Activated T-helper 1 cell treated with Interleukin-2 at 50 U/mL for 16 hours (primary cell): ENCODE measurements at places on chromosomes 1 and 21.

- no peak for DNase-seq
Observed at GRCh38 chr1:231544943-231545592, 16.6 kb downstream of the TSNAX start.

DNA sequence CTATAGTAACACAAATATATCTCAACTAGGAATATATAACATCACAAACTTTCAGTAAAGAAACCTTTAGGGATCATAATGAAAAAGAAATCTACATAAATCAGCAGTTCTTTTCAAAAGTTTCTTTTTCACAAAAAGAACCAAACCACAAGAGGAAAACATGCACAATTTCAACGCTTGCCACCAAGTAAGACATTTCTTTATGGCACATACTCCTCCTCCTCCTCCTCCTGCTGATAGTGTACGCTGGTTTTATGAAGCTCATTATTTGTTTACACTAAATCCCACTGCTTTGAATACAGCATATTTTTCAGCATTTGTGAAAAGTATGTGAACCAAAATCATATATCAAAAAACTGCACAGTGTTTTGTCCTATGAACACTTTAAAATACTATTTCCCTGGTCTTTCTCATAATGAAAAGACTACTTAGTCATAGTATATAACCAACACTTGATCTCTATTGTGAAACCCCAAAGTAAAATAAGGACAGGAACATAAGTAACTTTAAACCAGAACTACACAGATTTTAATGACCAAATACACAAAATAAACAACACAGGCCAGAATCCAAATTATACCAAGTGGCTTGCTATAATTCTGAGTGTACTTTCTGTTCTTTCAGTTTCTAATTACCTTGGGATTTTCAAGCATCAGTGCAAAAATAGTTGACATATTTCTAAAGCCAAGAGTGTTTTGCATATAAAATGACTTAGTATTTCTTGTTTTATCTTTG is 184.2 kb downstream of the EIF4G3 start:
- DNase-seq, result no peak

DNA sequence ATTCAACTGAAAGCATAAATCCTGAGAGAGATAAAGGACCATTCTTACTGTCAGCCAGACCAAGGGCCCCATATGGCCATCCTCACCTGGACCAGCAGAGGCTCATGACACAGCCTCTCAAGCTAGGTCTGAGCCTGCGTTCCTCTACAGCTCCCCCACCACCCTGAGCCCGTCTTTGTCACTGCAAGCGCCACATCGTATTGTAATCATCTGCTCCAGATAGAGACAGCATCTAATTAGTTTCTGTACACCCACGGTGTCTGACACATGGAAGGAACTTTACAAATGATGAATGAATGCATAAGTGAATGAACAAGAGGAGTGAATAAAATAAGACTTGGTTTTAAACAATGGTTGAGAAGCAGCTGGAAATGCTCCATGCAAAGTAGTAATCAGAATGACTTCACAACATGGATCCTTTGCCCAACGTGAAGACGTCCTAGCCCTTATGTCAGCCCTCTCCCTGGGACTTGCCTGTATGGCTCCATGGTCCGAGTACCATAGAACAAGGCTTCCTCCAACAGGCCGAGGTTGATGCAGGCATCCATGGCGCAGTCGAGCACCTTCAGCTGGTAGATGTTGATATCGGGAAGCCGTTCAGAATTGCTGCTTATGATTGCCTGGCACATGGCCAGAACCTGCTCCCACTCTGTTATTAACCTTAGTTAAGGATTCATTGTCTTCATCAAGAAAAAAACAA is 648.9 kb downstream of the SMYD3 start:
- no peak for DNase-seq

DNA sequence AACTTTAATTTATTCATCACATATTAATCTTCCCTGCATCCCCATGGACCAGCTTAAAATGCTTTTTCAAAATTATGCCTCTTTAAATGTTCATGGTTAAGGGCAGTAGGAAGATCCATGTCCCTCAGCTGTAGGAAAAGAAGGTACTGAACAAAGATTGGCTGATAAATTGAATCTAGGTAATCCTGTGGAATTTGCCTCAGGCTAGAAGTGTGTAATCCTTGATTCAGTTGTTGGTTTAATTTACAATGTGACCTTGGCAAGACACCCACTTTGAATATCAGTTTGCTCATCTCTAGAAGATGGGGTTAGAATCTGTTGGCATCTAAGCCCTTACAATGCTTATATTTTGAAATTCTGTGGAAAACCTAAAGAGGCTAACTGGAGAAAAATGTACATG is 6.1 kb downstream of the TTC4 start:
- no peak for DNase-seq

DNA sequence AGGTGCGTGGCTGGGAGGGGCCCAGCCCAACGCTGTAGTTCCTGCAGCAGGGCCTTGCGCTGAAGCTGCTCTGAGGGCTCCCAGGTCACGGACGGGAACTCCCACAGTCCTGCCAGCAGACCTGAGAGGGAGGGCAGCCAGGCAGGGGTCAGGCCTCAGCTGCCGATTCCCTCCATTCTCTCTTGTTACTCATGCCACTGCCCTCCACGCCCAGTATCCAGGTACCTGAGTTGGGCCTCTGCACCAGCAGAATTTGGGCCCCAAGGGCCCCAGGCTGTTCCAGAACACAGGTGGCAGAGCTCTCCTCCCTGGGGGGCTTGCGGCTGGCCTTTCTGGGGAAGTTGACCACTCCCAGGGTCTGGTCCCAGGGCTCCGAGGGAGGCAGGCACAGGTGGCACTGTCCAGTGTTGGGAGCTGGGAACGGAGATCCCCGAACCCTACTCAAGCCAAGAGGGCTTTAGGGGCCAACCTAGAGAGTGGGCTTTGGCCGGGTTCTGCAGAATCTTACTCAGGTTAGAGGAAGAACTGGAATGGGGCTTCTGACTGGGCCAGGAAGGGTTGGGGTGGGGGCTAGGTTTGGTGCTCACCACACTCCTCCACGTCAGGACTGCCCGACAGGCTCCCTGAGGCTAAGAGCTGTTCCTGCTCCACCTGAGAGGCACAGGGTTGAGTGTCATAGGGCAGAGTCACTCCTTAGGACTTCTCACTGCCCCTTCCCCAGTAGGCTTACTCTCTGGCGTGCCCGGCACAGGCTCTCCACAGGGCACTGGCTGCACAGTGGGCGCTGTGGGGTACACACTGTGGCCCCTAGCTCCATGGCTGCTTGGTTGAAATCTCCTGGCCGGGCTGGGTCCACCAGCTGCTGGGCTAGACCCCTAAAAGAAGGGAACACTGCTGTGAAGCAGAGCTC is 5.0 kb downstream of the HPDL start:
- DNase-seq, result no peak

GRCh38 chr1:11860083-11860482 is 1.3 kb upstream of the NPPB start:
- DNase-seq, result no peak

DNA sequence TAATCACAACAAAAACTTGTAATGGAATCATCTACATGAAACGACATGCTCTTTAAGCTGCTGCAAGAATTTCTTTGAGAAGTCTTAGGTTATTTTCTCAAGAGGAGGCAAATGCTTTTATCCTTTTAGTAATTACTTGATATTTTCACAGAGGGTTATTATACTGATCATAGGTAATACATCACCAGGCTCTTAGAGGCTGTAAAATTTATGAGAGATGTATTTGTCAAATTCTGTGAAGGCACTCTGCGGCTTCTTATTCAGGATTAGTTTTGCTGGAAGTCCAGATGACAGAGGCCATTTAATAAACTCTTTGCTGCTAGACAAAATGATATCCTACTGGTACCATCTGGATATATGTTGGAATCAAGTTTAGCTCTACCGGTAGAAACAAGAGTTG is 624.3 kb upstream of the BRINP3 start:
- no peak for DNase-seq

DNA sequence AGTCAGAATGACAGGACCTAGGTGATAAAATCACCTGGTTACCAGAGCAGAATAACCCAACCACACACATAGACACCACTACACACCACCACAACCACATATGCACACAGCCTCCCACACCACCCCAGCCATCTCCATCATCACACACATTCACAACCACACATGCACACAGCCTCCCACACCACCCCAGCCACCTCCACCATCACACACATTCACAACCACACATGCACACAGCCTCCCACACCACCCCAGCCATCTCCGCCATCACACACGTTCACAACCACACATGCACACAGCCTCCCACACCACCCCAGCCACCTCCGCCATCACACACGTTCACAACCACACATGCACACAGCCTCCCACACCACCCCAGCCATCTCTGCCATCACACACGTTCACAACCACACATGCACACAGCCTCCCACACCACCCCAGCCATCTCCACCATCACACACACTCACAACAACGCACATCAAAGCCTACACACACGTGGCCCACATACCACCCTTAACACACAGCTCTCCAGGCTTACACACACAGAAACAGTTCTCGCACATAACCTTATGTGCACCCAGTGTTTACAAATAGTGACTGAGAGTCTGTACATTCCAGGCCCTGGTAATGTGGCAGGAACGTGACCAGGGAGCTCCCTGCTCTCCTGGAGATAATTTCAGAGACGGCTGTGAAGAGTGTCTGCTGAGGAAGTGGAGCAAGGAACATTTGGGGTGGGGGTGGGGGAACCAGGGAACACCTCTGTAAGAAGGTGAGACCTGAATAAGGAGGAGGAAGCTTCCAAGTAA is 3.3 kb upstream of the GJB3 start:
- no peak for DNase-seq

- DNase-seq, result no peak
Observed at GRCh38 chr1:167668108-167668507, 38.1 kb downstream of the RCSD1 start.

DNA sequence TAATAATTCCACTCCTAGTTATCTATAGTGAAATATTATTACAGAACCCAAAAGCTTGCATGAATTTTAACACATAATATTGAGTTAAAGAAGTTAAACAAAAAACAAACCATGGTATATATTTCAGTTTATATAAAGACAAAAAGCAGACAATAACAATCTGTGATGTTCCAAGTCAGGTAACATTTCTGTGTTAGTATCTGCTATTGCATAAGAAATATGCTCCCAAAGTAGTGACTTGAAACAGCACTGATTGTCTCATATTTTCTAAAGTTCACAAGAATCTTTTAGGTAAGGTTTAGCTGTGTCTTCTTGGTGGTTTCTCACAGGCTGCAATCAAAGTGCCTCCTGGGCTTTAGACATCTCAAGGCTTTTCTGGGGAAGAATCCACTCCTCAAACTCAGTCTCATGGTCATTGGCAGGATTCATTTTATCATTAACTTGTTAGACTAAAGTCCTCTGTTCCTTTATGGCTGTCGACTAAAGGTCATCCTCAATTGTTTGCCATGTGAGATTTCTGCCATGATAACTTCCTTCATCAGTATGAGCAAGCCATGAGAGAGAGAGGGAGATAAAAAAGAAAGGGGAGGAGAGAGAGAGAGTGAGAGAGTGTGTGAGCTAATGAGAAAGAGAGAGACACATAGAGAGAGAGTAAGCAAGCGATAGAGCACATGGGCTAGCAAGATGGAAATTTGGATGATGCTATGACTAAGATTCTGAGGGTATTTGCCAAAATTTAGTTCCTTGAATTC is 19.9 kb downstream of the GBP1 start:
- DNase-seq, result no peak

GRCh38 chr1:1182491-1183220 is 9.0 kb downstream of the TTLL10 start:
- DNase-seq, result no peak

DNA sequence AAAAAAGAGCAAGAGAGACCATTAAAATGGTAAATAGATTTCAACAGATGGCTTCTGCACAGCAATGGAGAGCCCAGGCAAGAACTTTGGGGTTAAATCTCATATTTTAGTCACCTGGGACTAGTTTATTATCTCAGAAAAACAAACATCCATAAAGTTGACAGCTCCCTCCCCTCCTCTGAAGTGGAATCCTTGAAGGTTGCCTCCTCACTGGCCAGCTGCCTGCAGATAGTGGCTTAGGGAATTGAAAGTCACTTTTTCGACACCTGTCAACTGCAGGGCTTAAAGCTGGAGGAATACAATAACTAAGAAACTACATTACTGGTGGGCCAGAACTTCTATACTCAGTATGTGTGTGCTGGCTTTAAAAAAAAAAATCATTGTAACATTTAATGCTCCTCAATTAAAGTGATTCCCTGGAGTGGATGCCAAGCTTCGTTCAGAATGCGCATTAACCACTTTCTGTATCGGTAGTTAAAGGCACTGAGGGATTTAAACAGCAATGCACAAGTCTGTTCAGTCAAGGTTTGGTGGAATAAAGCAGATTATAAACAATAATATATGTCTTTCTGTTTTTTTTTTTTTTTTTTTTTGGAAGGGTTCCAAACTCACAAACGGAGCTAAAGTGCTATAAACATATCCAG is 52.5 kb downstream of the LHX4 start:
- DNase-seq, result no peak

GRCh38 chr1:172446547-172446946 is 2.7 kb upstream of the PIGC start:
- DNase-seq, result no peak

- DNase-seq, result no peak
Observed at GRCh38 chr1:116436611-116436970, 63.5 kb downstream of the ATP1A1 start.

DNA sequence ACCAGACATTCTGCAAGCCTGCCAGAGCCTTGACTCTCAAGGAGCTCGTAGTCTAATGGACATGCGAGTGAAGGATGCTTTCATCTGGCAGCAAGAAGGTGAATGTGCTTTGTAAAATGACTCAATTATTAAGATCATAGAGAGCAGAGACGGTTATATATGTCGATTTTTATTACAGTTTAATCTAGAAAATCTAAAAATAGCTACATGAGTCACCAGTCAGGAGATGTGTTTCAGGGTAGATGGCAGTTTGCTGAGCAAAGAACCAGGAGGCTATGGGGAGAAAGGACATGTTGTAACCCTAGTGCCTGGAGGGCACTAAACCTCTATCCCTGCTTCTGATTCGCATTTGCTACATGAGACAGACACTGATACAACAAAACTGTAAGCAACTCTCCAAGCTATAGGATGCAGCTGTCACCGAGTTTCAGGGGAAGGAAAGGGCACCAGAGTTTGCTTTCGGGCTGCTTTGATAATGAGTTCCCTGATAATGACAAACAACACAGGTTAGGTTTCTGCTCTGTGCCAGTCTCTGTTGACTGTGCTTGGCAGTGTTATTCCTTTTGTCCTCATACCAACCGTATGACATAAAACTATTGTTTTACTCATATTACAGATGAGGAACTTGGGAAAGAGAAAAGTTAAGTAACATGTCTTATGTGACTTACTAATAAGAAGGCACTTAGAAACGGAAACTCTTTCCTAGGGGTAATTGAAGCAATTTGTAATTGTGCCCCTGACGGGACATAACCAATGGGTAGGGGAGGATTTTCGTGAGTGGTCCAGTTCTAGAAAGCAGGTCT is 43.2 kb downstream of the C1orf198 start:
- DNase-seq, result no peak

- DNase-seq, result no peak
Observed at GRCh38 chr1:215397843-215398242, 169.3 kb upstream of the KCTD3 start.
